ENCODE measurements at places on chromosomes 6 and 20. TPM values are rescaled to one million over a fixed set of nuclear protein-coding genes. Genes with fewer than 3 reads are reported as not detected.

The PRDM13 gene
- not detected for total RNA-seq

The CLDN20 gene
- not detected for total RNA-seq

The NKX2-4 gene
- not detected for total RNA-seq

The SYCP2L gene
- not detected for total RNA-seq

The NT5E gene
- 159 TPM for total RNA-seq

The MYMX gene
- total RNA-seq, result not detected

The IMPG1 gene
- not detected for total RNA-seq

The POU5F1 gene
- total RNA-seq, result not detected

The TDRD6 gene
- total RNA-seq, result 0.09 TPM

The RAET1E gene
- total RNA-seq, result 0.09 TPM

The WFDC10B gene
- not detected for total RNA-seq

The KCNQ5 gene
- total RNA-seq, result not detected

The PTCHD4 gene
- total RNA-seq, result 8.4 TPM

The IL17A gene
- total RNA-seq, result not detected

The TMEM244 gene
- not detected for total RNA-seq

The RIOK1 gene
- 28.4 TPM for total RNA-seq

The CLPSL1 gene
- total RNA-seq, result not detected

The CYP39A1 gene
- 0.09 TPM for total RNA-seq

The SPAG4 gene
- total RNA-seq, result 23.5 TPM

The MUCL3 gene
- not detected for total RNA-seq

The FRS3 gene
- 1.1 TPM for total RNA-seq

The DYNLT2 gene
- total RNA-seq, result 0.63 TPM

The THEMIS gene
- total RNA-seq, result not detected

The ATP9A gene
- total RNA-seq, result 21.2 TPM

The GGTLC1 gene
- total RNA-seq, result not detected

The PDE7B gene
- 15.5 TPM for total RNA-seq

The BANF2 gene
- total RNA-seq, result not detected

The HTR1E gene
- total RNA-seq, result not detected

The MAS1 gene
- not detected for total RNA-seq

The ISM1 gene
- not detected for total RNA-seq

The PI3 gene
- total RNA-seq, result not detected
